Foreskin melanocyte (primary cell): ENCODE measurements at places on chromosomes 11 and 22.
A peak's percentile ranks its signal among the peaks of the same experiment; 100 is the strongest.

GRCh38 chr11:9615031-9615451 is 41.6 kb downstream of the WEE1 start:
- no peak for DNase-seq

- no peak for DNase-seq
Observed at GRCh38 chr11:74749127-74749964, 697 bp downstream of the RNF169 start.

GRCh38 chr11:64447831-64448598 is 89.1 kb downstream of the RPS6KA4 start:
- DNase-seq = no peak

DNA sequence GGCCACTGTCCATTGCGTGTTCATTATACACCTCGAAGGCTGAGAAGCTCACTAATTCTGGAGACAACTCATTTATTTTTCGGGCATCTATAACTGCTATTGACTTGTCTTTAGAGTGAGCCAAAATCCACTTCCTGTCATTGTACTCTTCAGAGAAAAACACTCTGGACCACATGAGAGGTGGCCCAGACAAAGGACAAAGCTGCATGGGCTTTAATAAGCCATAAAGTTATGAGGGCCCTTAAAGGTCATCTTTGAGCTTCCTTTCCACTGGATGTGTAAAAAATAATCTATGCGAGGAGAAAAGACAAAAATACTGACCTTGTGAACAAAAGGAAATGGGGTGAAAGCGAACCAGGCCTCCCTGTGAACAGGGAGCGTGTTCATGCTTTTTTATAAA is 63.5 kb upstream of the ZC3H12C start:
- peak; percentile 89 for DNase-seq

- DNase-seq = no peak
Observed at GRCh38 chr11:67056267-67057204, at the start of gene RHOD. Gene RHOD (plus strand): TSS chr11:67056847. CDS start chr11:67056903, 56 bp downstream.

GRCh38 chr11:124919898-124920297 is 848 bp downstream of the HEPN1 start:
- DNase-seq = no peak

- no peak for DNase-seq
Observed at GRCh38 chr11:86678823-86679222, 6.4 kb upstream of the ME3 start.

GRCh38 chr11:14393889-14394288 is 34.9 kb upstream of the RRAS2 start:
- DNase-seq = no peak

DNA sequence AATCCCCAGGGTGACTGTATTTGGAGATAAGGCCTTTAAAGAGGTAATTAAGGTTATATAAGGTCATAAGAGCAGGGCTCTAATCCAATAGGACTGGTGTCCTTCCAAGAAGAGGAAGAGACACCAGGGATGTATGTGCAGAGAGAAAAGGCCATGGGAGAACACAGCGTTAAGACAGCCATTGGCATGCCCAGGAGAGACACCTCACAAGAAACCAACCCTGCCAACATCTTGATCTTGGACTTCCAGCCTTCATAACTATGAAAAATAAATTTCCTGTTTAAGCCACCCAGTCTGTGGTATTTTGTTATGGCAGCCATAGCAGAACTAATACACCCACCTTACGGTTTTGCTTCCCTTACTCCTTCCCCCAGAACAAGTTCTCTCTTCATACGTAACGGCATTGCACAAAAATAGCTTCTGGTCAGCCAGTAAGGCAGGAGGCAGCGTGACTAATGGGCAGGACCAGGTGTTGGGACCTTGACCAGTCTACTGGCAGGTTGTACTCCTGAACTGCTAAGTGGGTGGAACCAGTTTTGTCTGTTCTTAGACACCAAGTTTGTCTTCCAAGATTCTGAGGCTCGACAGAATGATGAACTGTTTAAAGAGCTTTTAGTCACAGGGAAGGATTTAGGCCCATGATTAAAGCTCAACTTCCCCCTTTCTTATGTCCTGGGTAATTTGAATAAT is 31.9 kb upstream of the UPB1 start:
- no peak for DNase-seq

DNA sequence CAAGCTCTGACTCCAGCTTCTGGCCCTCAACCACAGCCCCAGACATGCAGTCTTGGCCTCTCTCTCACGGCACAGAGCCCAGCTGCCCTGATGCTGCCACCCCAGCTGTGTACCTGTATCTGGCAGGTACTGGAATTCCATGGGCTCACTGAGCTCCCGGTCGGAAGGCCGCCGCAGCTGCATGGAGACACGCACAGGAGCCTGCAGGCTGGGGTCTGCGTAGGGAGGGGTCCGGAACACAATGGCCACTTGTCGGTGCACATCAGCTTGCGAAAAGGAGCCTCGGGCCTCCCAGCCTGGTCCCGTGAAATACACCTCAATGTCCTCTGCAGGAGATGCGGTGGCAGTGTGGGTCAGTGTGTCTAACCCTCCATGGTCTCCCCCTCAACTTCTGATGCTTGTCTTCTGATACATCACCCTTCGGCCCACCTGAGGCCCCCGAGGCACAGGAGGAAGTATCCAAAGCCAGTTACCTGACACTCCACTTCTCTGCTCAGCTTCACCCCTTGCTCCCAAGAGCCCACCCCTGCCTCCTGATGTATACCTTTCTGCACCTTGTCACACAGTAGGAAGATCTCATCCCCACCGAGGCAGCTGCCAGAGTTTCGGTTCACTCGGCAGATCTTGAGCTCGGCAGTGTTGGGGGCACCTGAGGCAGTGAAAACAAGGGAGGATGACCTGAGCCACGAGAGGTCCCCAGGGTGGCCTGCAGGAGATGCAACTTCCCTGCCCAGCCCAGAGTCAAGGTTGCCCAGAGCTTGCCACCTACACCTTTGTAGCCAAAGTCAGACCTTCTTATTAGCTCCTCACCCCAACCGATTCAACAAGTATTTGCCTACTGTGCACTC is 4.3 kb downstream of the RELA start:
- no peak for DNase-seq

- no peak for DNase-seq
Observed at GRCh38 chr22:40511604-40512003, 124.9 kb downstream of the MRTFA start.

DNA sequence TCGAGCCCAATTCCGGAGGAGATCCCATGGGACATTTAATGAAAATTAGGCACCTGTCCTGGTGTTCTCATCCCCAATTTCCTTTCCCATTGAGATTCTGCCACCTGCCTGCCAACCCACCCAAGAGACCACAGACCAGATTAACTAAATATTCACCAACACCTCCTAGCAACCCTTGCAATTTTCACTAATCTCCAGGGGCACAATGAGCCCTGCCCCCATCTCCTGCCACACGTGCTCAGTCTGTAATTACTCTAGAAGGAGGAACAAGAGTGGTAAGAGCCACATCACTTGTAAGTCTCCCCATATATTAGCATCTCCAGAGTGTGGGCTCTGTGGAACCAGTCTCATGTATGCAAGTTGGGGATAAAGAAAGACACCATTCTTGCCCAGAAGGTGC is 38.0 kb downstream of the IL18BP start:
- DNase-seq = no peak

DNA sequence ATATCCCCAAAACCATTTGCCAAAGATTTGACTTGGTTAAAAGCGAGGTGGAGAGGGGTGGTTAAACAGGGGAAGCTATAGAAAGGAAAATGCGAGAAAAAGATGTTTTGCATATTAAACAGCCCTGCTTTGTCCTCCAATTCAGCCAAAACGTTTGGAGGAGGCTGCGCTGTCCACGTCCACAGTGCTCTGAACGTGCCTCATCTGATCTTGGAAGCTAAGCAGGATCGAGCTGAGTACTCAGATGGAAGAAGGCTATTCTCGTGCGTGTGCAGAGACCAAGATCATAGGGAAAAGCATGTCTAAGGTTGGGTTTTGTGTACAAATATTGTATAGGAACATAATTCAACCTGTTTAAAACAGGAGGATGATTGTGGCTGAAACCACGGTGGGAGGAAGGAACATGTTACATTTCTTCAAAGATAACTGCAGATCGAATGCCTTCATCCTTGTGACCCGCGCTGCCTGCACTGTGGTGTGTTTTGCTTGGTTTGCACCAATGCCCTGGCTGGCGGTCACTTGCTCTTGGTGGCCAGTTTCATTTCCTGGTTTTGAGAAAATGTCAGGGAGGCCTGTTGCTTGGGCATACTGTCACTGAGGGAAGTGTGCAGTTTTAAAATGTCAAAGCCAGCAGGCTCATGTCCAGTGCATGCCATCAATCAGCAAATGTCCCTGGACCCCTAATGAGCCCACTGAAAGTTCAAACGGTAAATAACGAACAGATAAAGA is 40.4 kb downstream of the FLI1 start:
- no peak for DNase-seq

DNA sequence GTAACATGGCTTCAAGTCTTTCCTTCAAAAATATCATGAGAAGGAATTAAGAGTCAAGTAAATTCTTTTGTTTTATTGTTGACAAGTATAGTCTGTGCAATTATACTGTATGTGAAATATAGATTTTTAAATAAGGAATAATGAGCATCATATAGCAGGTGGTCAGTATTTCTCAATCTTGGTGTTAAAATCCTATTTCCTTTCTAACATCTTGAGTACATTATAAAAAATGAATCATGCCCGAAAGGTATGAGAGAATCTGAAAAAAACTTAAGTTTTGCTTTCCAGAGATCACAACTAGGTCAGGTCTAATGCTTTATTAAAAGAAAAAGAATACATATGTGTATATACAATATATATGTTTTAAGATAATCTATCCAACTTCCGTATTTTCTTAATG is 53.1 kb downstream of the KIF18A start:
- no peak for DNase-seq

DNA sequence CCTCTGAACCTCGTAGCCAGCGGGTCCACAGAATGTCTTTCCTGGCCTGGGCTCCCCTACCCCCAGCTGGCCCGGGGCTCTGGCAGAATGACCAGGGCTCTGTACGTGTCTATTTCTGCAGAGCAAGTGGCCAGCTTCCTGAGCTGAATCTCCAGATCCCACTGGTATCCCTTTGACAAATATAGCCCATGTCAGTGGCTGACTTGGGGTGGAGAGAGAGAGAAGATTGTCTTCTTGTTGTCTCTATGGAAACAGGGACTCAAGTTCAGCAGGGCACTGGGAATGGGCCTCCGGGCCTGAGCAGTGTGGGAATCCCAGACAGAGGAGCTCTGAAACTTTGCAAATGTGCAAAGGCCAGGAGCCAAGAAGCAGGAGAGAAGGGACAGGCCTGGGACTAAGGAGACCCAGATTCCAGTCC is 33.9 kb downstream of the ANO1 start:
- peak; percentile 89 for DNase-seq

DNA sequence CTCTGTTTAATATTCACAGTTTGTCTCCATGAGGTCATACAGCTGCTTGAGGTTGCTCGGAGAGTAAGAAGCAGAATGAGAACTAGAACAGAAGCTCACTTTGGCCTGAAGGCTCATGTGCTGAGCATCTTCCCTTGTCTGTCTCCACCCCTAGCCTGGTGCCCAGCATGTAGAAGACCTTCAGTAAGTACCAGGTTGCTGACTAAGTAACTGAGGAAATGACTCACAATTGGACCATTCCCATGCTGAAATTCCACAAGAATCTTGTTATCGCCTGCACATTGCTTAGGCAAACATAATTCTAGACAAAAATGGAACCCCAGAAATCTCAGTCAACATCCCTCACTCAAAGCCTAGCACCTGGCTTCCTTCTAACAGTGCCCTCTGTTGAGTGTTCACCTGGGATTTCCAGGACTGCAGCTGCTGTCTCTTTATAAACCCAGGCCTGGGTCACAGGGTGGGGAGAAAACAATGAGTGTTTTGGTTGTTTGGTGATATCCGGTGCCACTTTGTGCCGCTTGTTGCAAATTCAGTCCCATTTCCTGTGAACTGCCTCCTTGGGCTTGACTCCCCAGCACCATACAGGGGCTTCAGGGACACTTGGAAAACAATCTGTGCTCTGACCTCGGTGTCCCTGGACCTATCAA is 406.8 kb downstream of the ETS1 start:
- DNase-seq = peak; percentile 44

DNA sequence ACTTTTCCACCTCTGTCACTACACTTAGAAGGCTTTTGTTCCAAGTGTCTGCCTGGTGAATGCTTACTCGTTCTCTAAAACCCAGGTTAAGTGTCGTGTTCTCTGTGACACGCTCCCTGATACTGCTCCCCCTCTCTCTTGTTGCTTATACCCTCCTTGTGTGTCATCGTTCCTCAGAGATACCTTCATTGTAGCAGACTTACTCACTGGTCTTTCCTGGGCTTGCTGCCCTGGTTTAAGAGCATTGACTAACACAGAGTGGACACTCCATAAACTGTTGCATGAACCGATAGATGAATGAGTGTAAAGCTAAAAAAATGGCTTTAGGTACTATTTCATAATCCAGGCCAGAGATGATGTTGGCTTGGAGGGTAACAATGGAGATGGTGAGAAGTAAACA is 171.3 kb downstream of the GRIK4 start:
- DNase-seq = no peak

DNA sequence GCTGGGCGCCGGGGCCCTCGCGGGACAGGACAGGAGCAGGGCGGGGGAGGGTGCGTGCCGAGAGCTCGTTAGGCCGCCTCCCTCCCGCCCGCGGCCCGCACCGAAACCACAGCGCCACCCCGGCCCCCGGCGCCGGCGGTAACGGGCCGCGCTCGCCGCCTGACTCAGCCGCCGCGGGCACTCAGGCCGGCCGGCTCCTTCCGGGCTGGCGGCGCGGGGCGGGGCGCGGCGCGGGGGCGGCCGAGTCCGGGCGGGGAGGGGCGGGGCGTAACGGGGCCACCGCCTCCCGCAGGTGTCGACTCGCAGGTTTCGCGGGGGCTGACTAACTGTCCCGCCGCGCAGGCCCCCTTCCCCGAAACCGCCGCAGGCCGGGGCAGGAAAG is at the start of gene AP5B1:
TSS of gene AP5B1 (minus strand) at position 207 of the 382 bp plus-strand sequence. CDS start 385 bp downstream, outside the sequence.
- peak; percentile 42 for DNase-seq

DNA sequence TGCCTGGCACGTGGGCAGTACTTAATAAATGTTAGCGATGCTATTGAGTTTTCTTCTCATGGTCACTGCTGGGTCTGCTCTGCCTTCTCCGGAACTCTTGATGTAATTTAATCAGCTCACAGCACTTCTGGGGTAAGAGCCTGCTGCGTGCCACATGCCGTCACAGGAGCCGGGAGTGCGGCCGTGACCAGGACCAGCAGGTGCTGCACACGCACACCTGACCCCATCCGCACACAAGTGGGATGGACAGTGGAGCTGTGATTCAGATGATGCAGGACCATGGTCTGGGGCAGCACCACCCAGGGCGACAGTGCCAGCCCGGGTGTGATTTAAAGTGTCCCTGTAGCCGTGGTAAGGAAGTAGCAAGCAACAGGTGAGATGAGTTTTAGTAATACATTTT is 61.2 kb downstream of the TBC1D22A start:
- DNase-seq = no peak

GRCh38 chr22:36744791-36745190 is 31.1 kb downstream of the IFT27 start:
- DNase-seq = no peak

- DNase-seq = no peak
Observed at GRCh38 chr11:6345366-6345765, 25.1 kb upstream of the CAVIN3 start.

- DNase-seq = no peak
Observed at GRCh38 chr22:44615602-44616180, 86.3 kb upstream of the PRR5 start.

- no peak for DNase-seq
Observed at GRCh38 chr22:32976506-32976905, 81.7 kb downstream of the SYN3 start.

GRCh38 chr11:9065607-9066432 is 25.6 kb downstream of the SCUBE2 start:
- DNase-seq = no peak

- DNase-seq = no peak
Observed at GRCh38 chr22:18101536-18101935, 9.1 kb upstream of the TUBA8 start.
